ENCODE measurements at places on chromosomes 3 and 15.

DNA sequence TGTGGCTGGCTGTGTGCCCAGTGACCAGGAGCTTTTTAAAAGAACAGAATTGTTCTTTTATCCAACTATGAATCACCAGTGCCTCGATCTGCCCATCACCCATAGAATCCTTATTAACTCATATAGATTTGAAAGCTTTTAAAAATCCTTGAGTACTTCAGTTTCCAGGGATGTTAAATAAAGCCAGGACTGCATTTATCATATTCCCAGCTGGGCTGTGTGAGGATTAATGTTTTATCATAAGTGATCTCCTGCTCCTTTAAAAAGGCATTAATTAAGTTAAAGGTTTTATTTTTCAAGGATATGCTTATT lies 234.0 kb downstream of the MYRIP start:
- peak; percentile 85 for DNase-seq

- no peak for DNase-seq
These were observed 610 bp downstream of the LIPC start for GRCh38 chr15:58432401-58432800.

GRCh38 chr3:166743481-166744134 lies 636.5 kb downstream of the ZBBX start:
- no peak for DNase-seq

DNA sequence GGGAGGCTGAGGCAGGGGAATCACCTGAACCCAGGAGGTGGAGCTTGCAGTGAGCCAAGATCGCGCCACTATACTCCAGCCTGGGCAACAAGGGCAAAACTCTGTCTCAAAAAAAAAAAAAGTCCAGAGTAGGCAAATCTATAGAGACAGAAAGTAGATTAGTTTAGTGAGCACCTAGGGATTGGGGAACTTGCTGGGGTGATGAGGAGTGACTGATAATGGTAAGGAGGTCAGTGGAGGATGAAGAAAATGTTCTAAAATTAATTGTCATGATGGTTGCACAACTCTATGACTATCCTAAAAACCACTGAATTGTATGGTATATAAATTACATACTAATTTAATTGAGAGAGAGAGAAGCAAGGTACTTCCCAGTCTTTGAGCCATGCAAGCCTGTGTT lies 27.8 kb upstream of the LYZL4 start:
- no peak for DNase-seq

DNA sequence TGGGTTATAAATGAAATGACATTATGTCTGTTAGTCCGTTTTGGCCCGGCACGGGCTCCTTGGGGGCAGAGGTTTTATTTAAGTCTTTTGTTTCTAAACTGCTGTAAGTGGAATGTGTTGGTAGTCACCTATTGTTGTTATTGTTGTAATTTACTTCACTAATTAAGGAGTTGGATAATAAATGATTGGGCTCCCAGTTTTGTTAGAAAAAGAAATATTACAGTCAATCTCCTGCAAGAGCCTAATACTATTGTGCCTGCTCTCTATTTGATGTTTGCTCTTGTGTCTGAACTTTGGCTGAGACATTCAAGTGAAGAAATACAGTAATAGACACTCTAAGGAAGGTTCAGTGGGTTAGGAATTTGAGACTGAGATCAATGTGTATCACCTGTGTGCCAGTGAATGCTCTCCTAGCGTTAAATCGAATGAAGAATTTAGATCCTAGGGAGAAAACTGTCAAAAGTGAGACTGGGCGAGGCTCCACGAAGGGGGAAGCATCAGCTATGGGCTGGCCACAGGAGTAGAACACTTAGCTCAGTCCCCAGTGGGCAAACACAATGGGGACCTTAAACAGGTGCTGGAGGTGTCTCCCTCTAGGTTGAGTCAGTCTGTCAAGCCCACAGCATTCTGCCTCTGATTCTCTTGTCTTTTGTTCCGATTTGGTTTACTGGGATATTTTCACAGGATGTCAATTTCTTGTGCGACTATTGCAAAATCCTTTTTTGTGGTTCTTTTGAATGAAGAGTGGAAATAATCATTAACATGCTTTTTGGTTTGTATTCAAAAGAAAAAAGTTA lies 1.2 kb downstream of the ROBO2 start:
- DNase-seq, result peak; percentile 13

- no peak for DNase-seq
These were observed 1037.3 kb downstream of the SI start for GRCh38 chr3:164040991-164041390.

- DNase-seq, result peak; percentile 69
These were observed 82.6 kb upstream of the MAGI1 start for GRCh38 chr3:66121318-66121717.

- DNase-seq, result no peak
These were observed 48.6 kb downstream of the SLC25A26 start for GRCh38 chr3:66269411-66269810.

DNA sequence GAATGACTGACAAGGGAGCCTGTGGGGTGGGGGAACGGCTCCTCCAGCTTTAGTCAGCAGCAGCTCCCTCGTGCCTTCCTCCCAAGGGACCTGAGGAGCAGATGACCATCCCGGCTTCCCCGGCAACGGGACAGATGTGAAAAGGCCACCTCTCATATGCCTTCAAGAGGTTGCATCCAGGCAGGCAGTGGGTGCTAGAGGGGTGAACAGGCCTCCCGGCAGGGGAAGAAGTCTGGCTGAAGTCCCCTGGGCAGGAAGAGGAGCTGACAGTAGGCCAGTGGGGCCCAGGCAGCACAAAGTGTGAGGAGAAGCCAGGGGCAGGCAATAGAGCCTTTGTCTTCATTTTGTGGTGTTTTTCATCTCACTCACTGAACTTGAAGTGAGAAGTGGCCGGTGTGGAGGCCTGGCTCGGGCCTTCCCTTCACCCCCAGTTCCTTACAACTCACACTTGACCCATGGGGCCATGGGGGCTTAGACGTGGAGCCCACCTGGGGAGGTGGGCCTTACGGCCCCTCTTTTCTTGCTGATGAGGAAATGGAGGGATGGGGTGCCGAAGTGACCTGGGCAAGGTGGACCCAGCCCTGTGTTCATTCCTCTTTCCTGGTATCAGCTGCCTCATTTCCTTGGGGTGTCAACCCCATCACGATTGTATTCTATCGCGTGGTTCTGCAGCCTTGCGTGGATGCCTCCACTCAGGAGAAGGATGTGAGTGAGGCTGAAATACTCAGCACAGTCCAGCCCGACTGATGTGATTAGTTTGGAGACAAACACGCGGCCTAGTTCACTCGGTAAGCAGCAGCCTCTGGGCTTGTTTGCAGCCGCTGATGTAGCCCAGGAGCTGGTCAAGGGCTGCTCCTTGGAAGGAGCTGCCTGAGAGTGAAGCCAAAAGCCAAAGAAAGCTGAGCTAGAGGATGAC lies 115.5 kb upstream of the ALDH1A3 start:
- DNase-seq, result peak; percentile 31

- DNase-seq, result no peak
These were observed 364.9 kb upstream of the DPPA4 start for GRCh38 chr3:109702252-109702651.

DNA sequence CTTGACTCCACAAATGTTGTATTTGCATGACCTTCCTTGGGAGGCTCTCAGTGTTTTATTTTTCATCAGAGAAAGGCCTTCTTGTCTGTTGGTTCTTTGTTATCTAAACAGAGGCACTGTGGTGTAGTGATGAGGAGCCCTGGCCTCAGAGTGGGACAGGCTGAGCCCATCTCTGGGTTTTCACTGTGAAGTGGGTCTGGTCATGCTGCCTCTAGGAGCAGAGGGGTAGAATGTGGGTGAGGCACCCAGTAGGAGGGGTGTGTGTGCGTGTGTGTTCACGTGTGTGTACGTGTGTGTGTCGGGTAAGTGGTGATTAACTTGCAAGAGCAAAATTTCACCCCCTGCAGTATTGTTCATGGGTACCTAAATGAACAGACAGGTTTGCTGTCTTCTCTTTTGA lies 14.4 kb downstream of the KLF13 start:
- no peak for DNase-seq

- no peak for DNase-seq
These were observed 38.7 kb upstream of the FAH start for GRCh38 chr15:80114114-80114513.

- DNase-seq, result peak; percentile 70
These were observed 1.3 kb downstream of the TLE3 start for GRCh38 chr15:70096215-70097062.

- DNase-seq, result no peak
These were observed 92.7 kb downstream of the LRRC28 start for GRCh38 chr15:99343881-99344551.

DNA sequence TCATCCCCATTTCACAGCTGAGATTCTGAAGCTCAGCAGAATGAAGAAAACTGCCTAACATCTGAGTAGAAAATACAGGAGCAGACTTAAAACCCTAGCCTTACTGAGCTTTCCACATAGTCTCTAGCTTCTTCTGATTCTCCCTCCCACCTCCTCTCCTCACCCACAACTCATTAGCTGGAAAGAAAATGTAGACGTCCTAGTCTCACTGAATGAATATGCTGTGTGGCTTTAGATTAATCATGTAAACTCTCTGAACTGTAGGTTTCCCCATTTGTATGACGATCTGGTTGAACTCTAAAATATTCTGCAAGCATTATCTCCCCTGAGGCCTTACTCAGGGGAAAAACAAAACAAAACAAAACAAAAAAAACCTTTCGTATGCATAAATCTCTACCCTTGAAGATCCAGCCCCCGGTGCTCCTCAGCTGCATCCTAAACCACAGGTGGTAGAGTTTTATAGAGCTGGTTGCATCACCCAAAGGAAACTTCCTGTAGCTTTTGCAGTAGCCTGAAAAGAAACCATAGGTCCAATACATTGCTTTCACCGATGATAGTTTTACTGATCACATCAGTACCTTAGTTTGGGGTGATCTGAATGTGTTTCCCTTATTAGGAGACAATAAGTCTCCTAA lies 40.6 kb downstream of the FOXB1 start:
- DNase-seq, result no peak

DNA sequence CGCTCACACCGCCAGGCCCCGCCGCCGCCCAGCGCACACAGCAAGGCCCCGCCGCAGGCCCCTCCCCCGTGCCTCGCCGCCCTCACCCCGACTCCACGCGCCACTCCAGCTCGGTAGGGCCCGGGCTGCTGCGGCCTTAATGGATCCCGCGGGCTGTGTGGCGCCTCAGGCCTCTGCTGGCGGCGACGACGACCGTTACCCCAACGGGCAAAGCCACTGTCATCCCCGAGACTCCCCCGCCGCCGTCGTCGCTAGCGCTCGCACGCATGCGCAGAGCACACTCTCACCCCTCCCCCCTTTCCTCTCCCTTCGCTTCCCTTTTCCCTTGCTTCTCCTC lies at the start of gene MSL2:
Gene MSL2, minus strand, starts transcription at position 272 of the 337 bp plus-strand sequence. CDS start 1,222 bp downstream, outside the sequence.
- no peak for DNase-seq

GRCh38 chr3:14133188-14133800 lies 8.4 kb downstream of the TMEM43 start:
- no peak for DNase-seq

DNA sequence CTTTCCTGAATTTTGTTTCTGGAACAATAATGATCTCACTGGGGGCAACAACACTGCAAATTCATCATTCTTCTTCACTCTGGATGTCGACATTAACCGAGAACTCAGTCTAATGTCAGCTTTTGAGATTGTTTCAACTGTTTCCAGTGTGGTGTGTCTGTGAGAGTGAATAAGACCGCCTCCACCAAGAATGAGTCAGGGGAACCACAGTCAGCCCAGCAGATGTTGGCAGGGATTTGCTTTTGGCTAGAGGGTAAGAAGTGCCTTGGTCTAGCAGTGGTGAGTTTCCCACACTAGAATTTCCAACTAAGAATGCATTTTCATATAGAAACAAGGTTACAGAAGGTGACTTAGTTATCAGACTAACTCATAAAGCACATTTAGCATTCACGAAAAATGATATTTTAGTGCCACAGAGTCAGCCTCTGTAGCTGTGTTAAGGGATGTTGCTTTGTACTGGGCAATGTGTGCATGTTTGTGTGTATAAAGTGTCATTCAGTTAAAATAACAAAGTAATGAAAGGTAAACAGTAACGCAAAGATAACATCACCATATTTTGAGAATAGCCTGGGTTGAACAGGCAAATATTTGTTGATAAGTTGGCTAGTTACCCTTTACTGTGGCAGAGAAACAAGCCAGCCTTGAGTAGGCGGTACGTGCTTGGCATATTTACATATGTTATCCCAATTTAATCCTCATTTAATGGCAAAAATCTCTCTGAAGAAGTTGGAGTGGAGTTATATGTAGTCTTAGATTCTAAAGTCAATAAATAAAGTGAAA lies 33.8 kb downstream of the DRD3 start:
- peak; percentile 90 for DNase-seq

GRCh38 chr3:14124223-14124614 lies 451 bp downstream of the CHCHD4 start:
- DNase-seq, result peak; percentile 82

GRCh38 chr3:168877899-168878298 lies 782.2 kb upstream of the GOLIM4 start:
- DNase-seq, result no peak

- DNase-seq, result no peak
These were observed 62.7 kb downstream of the RHCG start for GRCh38 chr15:89433686-89434085.

GRCh38 chr3:119950666-119951325 lies 143.5 kb downstream of the GSK3B start:
- DNase-seq, result no peak

DNA sequence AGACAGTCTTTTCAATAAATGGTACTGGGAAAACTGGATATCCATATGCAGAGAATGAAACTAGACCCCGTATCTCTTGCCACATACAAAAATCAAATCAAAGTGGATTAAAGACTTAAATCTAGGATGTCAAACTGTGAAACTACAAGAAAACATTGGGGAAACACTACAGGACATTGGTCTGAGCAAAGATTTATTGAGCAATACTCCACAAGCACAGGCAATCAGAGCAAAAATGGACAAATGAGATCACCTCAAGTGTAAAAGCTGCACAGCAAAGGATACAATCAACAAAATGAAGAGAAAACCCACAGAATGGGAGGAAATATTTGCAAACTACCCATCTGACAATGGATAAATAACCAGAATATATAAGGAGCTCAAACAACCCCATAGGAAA lies 38.4 kb upstream of the MBNL1 start:
- no peak for DNase-seq

- DNase-seq, result peak; percentile 21
These were observed 51.6 kb upstream of the SMAD6 start for GRCh38 chr15:66650433-66650832.

DNA sequence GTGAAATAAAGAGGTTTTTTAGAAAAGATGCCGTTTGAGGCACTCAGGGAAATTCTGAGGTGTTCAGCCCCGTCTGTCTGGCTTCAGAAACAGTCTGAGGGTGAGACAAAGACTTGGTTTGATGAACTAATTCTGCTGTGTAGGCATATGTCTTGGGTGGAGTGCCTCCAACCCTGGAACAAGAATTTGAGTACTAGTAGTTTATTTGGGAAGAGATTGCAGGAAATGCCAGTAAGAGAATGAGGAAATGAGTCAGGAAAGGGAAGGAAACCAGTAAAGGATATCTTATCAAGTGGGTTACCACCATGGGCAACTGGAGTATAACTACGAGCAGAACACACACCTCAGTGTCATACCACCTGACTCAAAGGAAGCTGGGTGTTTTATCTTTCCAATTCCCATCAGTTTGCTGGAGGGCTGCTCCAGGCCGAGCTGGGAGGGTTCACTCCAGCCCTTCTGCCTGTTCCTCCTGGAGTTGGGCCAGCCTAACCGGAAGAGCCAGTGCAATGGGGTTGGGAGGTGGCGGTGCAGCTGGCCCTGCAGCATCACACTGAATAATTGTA lies 75.3 kb downstream of the TGFBR2 start:
- peak; percentile 41 for DNase-seq

- DNase-seq, result no peak
These were observed 951.6 kb downstream of the DIPK2A start for GRCh38 chr3:144923046-144923775.

- no peak for DNase-seq
These were observed 23.4 kb upstream of the SLC41A3 start for GRCh38 chr3:126107203-126107939.
